AG09309 (cell line): ENCODE measurements at places on chromosomes 7 and 10.
A peak's percentile ranks its signal among the peaks of the same experiment; 100 is the strongest.

- peak; percentile 31 for DNase-seq
These were observed 8.0 kb upstream of the ZNRF2 start for GRCh38 chr7:30276203-30276900.

DNA sequence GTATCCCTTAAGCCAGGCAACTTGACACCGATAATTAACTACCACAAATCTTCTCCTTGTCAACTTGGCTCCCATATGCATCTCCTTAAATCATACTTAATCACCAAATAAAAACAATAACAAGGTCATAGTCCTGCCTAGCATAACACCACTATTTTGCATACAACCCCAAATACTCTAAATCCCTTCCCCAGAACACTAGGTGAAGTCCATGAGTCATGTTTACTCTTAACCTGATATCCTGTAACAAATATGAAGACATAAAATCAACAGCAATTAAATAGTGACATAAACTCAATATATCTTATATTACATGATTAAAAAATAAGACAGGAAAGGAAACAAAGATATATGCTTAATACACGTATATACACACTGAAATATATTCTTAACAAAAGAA is 362.0 kb downstream of the ETV1 start:
- DNase-seq = no peak

DNA sequence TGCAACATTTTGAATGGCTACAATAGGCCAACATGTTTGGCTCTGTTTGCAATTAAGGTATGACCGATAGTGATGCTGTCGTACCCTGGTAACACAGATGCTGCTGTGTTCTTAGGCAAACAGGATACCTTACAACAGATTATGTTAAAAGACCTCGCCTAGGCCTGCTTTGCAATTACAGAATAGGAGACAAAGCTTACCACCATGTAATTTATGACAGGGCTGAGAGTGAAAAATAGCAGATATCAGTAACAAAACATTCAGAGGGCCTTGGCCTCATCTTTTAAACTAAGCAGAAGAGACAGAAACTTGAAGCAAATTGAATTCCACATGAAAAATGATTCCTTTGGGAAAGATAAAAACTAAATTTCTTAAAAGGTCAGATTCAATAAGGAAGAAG is 29.4 kb upstream of the ABLIM1 start:
- no peak for DNase-seq

- DNase-seq = no peak
These were observed 43.1 kb upstream of the DDC start for GRCh38 chr7:50608196-50608906.

GRCh38 chr7:55592492-55592891 is 20.2 kb upstream of the VOPP1 start:
- DNase-seq = no peak

DNA sequence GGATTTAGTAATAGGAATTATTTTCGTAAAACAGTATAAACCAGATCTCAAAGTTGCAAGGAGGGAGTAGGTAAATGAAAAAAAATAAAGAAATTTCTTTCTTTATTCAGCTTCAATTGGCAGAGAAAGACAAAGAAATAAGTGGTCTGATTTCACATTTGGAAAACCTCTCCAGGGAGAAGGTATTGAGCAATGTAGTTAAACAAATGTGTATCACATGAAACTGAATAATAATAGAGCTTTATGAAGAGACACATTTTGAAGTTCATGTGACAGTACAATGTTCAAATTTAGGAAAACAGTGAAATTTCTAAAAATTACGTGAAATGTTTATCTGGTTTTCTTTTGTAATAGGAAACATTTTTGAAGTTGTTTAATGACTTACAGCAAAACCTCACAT is 63.0 kb downstream of the TAX1BP1 start:
- DNase-seq = peak; percentile 27

DNA sequence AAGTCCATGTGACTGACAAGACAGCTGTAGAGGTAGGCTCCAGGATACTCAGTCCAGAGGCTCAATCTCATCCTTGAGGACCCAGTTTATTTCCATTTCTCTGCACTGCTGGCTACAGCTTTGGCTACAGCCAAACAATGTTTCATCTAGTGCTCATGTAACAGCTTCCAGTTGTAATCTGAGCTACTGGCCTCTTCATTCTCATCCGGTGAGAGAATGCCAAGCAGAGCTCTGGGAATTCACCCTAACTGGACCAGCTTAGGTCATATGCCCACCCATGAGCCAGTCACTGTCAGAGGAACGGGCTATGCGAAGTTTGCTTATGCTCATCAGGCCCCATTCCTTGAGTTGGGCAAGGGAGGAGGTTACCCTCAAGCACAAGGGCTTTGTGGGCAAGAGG is 192.9 kb downstream of the EVX1 start:
- no peak for DNase-seq

GRCh38 chr10:109115179-109115578 is 808.1 kb downstream of the XPNPEP1 start:
- no peak for DNase-seq

DNA sequence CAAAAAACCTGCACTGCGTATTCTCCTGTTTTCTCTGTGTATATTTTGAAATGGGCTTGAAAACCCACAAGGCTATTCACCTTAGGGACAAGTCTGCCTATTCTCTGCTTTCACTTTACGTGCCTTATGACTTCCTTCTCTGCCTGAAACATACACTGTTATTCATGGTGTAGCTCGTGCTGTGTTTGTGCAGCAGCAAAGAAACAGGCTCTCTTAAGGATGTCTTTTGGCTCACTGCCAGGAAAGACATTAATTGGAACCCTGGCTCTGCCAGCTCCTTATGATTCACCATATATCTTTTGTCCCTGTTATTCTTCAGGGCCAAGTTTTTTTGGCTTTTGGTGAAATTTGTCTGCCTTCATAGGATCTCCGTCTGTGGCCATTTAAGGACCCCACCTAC is 92.4 kb downstream of the TMEM106B start:
- DNase-seq = no peak
